ENCODE measurements at places on chromosomes 7 and 10. TPM values are rescaled to one million over a fixed set of nuclear protein-coding genes. Genes with fewer than 3 reads are reported as not detected.
A peak's percentile ranks its signal among the peaks of the same experiment; 100 is the strongest.

Gene DNAJB9
- total RNA-seq = 18.6 TPM

DNA sequence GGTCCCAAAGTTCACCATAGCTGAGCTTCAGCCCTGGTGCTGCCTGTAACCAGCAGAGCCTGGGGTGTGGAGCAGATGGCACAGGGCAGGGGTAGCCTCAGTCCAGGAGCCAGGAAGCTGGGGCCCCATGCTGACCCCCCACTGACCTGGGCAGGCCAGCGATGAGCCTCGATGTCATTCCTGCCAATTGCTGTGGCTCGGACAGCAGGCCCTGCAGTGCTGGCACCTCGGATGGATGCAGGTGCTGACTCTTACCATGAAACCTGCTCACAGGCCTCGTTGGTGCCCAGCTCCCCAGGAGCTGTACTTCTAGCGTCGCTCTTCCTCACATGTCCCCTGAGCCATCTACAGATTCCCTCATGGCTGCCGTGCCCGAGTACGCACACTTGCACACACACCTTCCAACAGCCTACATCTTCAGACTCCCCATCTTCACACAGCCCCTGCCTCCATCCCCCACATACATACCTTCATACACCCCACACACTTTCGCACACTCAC is 46.8 kb upstream of the PCBD1 start:
- DNase-seq = no peak

DNA sequence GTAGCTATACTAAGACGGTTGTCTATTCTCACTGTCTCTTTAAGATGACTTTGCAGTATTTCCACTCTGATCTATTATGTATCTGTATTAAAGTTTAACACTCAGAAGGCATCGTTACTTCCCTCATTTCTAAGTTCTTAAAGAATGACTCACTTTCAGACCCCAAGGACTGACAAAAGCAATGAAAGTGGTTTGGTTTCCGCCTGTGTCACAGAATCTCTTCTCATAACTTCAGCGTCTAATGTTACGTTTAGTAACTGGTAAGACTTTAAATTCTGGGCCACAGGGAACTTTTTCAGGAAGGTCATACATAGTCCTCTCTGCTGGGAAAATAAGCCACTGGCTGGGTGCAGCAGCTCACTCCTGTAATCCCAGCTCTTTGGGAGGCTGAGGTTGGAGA is 892.0 kb upstream of the AUTS2 start:
- no peak for DNase-seq

DNA sequence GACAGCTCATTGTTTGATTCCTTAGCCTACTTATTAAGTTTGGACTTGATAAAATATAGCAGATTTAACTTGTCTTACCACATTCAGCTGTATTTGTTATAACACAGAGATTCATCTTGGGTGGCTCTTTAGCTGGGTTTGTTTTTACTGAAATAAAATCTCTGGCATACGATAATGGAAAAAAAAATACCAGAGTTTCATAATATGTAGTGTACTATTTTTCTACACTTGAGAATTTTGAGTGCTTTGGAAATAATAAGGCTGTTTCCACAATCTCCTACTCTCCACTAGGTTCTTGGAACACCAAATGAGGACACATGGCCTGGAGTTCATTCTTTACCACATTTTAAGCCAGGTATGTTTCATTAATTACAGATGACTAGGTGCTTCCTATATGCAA is 218.6 kb upstream of the FZD1 start:
- DNase-seq = no peak

Gene SPAM1
- not detected for total RNA-seq

Gene CASD1
- total RNA-seq = 28.8 TPM

- DNase-seq = no peak
Observed at GRCh38 chr7:18402488-18403183, 92.9 kb upstream of the HDAC9 start.

Gene SPDYE6
- not detected for total RNA-seq

- DNase-seq = no peak
Observed at GRCh38 chr7:153529100-153529499, 523.1 kb upstream of the DPP6 start.

Gene TET1
- 20.3 TPM for total RNA-seq

GRCh38 chr7:70694434-70694970 is 437.4 kb upstream of the GALNT17 start:
- peak; percentile 47 for DNase-seq

DNA sequence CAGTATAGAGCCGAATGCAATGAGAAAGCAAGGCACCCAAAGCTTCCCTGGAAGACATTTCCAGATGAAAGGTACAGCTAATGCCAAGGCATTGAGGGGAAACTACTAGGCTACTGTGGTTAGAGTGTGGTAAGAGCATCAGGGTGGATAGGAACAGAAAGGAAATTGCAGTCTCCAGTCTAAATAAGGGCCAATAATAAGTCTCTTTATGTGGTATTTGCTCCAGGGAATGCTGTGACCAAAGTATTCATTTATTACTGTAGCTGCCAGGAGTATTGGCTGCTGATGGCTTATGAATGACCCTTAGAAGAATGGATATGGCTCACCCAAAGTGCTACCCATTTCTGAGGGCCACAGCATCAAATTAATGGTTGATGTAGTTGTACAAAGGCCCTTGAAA is 30.1 kb upstream of the POT1 start:
- DNase-seq = no peak

Gene SORCS1
- total RNA-seq = 0.56 TPM

- no peak for DNase-seq
Observed at GRCh38 chr7:50310361-50310760, 5.8 kb downstream of the IKZF1 start.

Measured in endothelial cell (in vitro differentiated cells).